NCI-H510A treated with DMSO at 0.1 percent for 48 hours (cell line): ENCODE measurements at places on chromosomes 5 and 9.
A peak's percentile ranks its signal among the peaks of the same experiment; 100 is the strongest.

GRCh38 chr5:122352331-122352730 is 40.3 kb downstream of the SNCAIP start:
- no peak for DNase-seq

DNA sequence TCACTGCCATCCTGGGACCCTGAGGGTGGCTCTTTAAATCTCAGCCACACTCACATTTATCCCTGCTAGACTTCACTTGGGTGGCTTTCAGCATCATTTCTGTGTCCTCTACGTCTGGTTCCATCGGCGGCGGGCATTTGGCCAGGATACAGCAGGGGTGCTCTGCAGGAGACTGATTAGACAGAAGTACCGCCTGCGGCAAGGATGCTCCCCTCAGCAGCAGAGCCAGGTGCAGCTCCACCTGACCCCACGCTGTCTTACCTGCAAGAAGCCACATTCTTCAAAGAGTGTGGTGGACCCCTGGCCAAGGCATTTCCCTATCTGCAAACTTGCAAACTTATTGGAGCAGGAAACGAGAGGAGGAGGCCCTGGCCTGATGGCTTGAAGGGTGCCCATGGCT is 309.8 kb upstream of the IRX4 start:
- DNase-seq, result no peak

GRCh38 chr5:73615085-73615484 is 10.9 kb upstream of the ARHGEF28 start:
- no peak for DNase-seq

DNA sequence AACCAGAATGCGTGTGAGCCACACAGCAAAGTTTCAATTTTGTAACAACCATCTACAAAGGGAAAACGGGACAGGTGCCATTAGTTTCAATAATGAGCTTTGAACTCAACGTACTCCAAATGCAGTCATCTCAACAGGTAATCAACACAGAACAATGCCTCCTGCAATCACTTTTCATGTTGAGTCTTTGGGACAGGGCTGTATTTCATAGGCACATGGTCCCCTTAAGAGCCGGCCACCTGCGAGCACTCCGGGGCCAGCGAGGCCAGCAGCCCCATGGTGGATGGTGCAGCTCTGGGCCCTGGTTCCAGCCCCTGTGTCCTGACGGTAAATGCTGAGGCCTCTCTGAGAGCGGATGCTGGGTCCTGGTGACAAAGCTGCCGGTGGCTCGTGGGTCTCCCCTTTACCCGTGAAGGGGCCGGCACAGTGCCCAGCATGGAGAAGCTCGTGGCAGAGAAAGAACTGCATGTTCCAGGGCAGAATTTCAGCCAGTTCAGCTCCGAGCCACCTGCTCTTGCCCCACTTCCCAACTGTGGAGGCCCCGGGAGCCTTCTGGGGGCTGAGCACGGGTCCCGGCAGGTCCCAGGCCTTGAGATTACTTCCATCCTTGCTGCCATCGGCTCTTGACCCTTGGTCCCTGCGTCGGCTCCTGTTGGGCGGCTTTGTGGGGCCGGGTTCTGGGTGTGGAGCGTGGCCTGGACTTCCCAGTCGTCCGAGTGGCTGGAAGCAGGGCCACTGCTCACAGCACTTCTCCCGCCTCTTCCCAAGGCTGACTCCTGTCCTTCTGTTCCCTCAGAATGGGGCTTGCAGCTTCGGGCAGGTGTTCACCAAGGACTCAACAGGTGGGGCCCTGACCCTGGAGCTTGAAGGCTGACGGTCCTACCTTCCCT is 26.1 kb upstream of the RNU6ATAC start:
- no peak for DNase-seq

GRCh38 chr9:109974918-109975276 is 194.9 kb downstream of the PALM2AKAP2 start:
- DNase-seq, result no peak

GRCh38 chr5:169050636-169051035 is 250.3 kb downstream of the SLIT3 start:
- no peak for DNase-seq

GRCh38 chr5:170760113-170760512 is 23.4 kb upstream of the GABRP start:
- no peak for DNase-seq

- DNase-seq, result no peak
These were observed 401.9 kb upstream of the IRX2 start for GRCh38 chr5:3153226-3153858.

GRCh38 chr5:48192-48591 is 43.8 kb upstream of the PLEKHG4B start:
- peak; percentile 94 for DNase-seq

DNA sequence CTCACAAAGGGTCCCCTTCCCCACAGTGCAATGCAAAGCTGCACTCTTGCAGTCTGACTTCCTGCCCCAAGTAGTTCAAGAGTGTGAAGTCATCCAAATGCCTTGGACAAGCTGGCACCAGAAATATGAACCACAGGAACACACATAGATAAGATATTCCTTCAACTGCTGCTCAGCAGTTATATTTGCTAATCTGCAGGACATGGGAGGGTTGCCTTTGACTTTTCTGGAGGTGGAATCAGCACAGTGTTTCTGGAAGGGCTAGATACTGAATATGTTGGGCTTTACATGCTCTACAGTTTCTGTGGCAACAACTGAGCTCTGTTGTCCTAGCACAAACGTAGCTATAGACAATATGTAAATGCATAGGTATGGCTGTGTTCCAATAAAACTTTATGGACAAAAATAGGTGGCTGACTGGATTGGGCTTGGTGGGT is 96.7 kb upstream of the PCA3 start:
- DNase-seq, result peak; percentile 13

GRCh38 chr5:96936431-96937320 is 796 bp downstream of the LNPEP start:
- DNase-seq, result no peak

GRCh38 chr5:168479166-168479565 is 7.1 kb upstream of the RARS1 start:
- no peak for DNase-seq

DNA sequence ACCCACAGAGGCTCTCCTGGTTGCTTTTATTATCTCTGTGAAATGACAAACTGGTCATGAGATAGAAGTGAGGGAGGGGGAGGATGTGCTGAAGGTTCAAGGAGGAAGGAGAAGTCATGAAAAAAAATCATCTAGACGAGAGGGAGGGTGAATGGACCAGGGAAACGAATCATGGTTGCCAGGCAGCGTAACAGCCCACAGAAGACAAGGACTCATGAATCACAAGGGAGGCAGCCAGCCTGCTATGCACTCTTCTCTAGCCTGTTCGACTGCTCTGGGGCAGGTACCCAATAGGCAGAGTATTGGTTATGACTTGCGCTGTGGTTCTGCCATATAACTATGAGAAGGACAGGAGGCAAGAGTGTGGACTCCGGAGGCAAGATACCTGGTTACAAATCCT is 475.2 kb downstream of the CDK5RAP2 start:
- no peak for DNase-seq

GRCh38 chr9:90156318-90156717 is 486.3 kb downstream of the DIRAS2 start:
- no peak for DNase-seq

DNA sequence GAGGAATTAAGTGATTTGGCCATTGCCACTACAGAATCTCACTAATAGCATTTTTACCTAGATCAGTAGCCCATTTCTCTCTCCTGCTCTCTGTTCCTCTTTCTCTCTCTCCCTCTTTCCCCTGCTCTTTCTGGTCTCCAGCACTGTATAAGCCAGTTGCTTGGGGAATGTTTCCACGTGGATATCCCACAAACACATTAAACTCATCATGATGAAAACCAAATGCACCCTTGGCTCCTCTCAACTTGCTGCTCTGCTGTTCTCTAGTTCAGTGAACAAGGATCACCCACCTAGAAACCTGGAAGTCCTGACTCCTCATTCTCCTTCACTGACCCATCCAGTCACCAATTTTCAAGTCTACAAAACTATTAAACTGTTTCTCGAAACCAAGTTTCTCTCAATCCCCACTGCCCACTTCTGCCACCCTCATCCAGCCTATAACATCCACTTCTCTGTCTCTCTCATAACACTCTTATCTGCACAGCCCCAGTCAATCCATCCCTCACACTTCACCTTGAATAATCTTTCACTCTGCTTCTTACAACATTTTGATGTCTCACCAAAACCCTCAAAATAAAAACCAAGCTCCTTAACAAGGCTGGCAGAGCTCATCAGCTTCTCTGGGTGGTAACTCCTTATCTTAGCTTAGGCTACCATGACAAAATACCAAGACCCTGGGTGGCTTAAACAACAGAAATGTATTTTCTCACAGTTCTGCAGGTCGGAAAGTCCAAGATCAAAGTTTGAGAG is 79.3 kb downstream of the ARL15 start:
- DNase-seq, result no peak

DNA sequence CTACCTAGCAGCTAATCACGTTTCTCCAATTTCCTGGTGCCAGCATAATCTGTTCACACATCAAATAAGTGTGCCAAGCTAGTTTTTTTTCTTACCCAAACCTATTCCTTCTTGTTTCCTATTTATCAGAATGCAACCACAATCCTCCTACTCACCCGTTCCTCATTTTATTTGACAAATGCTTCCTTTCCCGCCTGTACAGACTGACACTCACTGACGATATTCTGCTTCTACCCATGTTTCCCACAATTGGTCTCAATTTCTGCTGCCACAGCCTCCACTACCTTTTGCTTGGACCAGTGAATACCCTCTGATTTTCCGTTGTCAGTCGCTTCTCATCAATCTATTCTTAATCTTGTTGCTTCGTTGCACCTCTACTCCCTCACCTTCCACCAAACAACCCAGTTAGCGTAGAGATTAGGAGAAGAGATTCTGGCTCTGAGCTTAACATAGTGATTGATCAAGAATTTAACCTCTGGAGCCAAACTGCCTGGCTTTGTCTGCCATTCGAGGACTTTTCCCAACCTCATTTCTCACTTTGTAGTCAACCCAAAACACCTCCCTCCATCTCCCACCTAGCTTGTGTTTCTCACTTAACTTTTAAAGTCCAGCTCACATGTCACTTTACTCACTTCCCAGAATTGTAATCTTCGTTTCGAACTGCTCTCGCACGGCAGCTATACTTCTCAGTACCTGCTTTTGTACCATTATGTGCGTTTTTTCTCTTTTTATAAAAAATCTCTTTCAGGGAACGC is 729 bp upstream of the TMEM38B start:
- DNase-seq, result peak; percentile 32

DNA sequence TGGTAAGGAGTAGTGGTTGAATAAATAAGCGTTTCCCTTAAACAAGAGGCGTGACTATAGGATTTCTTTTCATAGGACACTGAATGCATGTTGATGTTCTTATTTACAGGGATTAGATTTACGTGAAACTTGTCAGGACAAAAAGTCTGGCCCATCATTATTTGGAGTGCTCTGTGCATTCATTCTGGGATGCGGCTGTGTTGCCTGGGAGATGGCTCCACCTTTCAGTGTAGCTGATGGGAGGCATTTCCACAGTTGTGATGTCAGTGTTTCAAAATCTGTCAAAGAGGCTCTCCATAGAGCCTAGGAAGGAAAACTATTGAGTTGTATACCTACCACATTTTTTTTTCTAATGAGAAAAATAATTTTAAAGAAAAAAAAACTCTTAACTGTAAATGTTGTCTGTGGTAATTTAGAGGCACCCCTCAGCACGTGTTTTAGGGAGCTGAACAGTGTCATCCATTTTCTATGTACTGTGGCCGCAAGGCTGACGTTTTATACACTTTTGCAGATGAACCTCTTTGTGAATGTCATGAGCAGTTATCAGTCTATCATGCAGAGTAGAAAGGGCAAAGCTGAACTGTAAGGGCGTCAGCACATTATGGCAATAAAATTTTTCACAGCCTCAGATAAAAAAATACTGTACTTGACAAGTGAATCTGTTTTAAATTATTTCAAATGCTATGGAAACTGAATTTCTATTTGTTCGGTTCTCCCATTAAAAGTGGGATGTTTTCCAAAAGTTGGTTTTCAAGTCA is 202.7 kb downstream of the PBX3 start:
- DNase-seq, result no peak

DNA sequence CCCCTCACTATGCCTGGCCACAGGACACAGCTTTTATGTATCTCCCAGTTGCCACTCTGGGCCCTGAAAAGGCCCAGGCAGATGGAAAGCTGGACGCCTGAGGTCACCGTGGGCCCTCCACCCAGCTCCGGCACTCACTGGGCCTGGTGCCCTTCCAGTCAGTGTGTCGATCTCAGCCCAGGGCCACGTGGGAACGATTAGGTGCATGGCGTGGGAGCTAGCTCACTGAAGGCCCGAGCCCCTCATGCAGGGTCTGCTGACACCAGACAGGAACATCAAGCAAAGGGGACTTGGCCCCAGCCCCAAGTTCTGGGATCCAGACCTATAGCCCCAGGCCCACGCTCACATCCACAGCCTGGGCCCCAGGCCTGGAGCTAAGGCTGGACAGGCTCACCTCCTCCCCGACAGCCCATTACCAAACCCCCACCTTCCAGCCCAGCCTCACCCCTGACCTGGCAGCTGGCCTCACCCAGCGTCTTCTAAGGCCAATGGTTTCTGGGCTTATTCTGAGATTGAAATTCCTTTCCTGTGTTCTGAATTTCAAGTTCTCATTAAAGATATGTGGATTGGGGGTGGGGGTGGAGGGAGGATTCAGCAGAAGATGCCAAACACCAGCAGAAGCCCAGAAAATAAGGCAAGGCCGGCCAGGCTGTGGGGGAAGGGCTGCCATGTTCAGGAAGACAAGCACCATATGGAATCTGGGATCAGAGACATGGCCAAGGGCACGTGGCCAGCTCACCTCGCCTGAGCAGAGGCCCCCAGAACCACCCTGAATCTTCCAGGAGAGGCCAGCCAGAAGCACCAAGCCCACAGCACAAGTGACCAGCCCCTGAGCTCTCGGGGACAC is 74.5 kb downstream of the ADAMTS2 start:
- no peak for DNase-seq

DNA sequence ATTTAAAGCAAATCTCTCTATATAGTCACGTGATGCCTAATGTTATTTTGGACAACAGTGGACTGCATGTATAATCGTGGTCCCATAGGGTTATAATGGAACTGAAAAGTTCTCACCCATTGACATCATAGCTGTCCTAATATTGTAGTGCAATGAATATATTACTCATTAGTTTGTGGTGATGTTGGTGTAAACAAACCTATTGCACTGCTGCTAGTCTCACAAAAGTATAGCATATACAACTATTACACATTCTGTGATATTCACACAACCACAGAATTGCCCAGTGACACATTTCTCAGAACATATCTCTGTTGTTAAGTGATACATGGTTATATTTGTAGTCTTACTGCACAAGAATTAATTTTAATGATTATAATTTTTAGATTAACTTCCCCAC is 37.7 kb downstream of the IPO11 start:
- no peak for DNase-seq

DNA sequence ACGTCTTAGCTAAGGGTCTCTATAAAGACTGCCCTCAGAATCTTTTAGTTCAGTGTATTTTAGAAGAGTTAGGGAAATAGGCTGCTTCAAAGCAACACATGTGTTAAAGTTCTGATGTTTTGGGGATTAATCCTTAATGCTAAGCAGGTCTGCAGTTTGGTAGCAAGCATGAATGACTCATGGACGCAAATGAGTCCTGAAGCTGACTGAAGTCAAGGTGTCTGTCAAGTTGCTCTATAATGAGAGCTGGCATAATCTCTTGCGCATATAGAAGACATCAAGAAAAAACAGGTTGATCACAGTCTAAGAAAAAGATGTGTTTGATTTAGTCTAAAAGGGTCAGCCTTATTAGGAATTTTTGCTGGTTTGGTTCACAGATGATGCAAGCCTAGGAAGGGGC is 630.1 kb downstream of the CDH12 start:
- no peak for DNase-seq
